ENCODE measurements at places on chromosomes 4 and X. TPM values are rescaled to one million over a fixed set of nuclear protein-coding genes. Genes with fewer than 3 reads are reported as not detected.

NIPAL1 gene
- 13.9 TPM for polyA plus RNA-seq

TBC1D19 gene
- 22.0 TPM for polyA plus RNA-seq

ERVMER34-1 gene
- 5.0 TPM for polyA plus RNA-seq

SPACA5 gene
- polyA plus RNA-seq: not detected

PDS5A gene
- 71.1 TPM for polyA plus RNA-seq

Measured in right renal pelvis (tissue), 4 donors.